ENCODE measurements at places on chromosomes 1 and 21.

DNA sequence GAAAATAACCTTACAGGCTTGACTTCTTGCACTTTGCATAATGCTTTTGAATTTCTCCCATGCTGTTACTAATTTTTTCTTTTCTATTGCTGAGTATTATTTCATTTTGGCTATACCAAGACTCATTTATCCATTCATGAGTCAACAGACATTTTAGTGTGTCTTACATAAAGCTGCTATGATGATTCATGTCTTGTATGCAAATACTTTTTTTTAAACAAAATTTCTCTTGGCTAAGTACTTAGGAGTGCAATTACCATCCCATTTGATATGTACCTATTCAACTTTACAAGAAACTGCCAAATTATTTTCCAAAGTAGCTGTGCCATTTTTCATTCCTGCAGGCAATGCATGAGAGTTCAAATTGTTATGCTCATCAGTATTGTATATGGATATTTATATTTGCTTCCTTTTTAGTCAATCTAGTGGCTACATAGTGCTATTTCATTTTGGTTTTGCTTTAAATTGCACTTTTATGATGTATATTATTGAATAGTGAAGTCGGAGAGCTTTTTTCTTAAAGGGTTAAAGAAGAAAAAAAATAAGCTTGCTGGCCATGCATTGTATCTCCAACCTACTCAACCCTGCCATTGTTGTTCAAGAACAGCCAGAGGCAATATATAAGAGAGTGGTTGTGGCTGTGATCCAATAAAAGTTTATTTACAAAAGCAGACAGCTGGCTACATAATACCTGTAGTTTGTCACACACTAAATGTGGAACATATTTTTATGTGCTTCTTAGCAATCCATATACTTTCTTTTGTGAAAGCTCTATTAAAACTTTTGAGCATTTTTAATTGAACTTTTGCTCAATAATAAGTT, 862.8 kb downstream of the KCNT2 start:
- no peak for DNase-seq

DNA sequence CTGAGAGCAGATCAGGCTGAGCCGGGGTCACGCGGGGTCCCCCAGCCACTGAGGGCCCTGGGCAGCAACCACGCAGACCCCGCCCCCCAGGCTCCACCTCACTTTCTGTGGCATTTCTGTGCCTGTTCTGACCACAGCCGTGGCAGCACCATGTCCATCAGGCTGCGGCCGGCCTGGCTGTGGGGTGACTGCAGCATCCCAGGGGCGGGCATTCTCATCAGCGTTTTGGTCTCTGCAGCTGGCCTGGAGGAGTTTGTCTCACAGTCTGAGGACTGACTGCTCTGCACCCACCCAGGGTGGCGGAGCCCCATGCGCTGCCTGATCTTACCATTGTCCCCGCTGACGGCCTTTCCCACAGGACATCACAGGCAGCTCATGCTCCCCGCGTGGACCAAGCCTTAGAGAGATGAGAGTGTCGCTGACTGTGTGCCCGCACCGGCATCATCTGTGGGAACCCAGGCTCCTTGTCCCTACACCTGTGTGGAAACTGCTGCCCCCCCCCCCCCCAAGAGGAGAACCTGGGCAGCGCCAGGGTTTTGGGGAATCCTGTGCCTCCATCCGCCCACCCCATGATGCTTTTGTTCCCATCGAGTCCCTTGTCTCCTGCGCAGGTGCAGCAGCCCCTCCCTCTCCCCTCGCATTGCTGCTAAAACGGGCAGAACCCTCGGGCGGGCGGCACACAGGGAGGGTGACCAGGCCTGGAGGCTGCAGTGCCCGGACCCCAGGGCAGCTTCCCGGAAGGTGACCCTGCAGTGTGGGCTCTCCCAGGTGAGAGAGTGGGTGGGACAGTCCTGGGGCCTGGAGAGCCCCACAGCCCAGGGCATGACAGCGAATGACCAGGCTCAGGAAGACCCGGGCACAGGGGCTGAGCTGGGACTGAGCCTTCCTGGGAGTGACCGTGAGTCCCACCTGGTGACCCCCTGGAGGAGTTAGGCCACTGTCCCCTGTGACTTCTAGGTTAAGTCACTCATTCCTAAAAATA, 1.8 kb downstream of the KRTAP10-1 start:
- no peak for DNase-seq

DNA sequence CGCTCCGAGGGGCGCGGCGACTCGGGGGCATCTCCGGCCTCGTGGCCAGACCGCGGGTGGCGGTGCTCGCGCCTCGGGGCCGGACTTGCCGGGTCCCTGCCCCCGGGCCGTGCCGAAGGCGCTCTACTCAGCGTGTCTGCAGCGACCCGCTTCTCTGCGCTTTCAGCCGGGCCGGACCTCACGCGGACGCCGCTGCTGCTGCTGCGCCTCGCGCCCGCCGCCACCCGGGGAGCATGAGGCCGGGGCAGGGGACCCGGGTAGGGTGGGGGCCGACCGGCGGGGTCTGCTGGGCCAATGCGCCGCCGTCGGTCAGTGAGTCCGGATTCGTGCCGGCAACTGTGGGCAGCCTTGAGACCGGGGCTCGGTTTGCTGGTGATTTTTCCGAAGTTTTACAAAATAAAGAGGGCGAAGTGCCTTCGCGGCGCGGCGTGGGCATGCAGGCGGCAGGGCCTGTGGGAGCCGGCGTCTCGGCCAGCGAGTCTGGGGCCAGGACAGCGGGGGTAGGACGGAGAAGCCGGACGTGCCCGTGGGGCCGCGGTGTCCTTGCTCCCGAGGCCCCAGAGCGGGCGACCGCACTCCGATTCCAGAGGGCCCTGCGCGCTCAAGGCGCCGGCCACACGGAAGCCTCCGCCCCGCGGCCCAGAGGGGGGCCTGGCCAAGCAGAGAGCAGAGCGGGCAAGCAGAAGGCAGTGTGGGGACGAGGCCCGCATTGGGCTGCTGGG, 749 bp downstream of the FAM163A start:
- no peak for DNase-seq

- no peak for DNase-seq
Measured at GRCh38 chr1:145714524-145715111, 4.7 kb upstream of the CD160 start.

- DNase-seq, result no peak
Measured at GRCh38 chr1:112754116-112754628, 39.0 kb upstream of the PPM1J start.

- DNase-seq, result no peak
Measured at GRCh38 chr1:54814571-54814970, 13.4 kb upstream of the TTC22 start.

DNA sequence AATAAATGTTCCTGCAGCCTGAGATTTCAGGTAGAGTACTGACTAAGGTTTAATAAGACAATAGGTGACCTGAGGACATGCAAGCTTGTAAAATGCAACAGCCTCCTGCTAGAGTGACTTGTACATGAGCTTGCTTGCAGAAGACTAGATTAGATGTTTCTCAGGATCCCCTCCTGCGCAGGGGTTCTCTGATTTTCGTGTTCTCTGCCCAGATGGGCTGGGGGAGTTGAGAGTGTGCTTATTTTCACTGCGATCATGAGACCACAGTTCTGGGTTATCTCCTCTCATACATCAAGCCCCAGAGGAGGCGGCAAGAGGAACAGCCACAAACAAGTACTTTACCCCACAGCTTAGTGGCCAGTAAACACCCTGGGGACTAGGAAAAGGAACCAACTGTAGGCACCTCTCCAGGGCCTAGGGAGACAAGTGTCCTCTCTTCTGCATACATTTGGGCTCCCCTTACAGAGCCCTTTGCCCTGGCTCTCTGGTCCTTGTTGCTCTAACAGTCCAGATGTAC, 8.0 kb downstream of the TMEM81 start:
- DNase-seq, result no peak

- DNase-seq, result no peak
Measured at GRCh38 chr1:4468386-4468785, 186.0 kb upstream of the AJAP1 start.

DNA sequence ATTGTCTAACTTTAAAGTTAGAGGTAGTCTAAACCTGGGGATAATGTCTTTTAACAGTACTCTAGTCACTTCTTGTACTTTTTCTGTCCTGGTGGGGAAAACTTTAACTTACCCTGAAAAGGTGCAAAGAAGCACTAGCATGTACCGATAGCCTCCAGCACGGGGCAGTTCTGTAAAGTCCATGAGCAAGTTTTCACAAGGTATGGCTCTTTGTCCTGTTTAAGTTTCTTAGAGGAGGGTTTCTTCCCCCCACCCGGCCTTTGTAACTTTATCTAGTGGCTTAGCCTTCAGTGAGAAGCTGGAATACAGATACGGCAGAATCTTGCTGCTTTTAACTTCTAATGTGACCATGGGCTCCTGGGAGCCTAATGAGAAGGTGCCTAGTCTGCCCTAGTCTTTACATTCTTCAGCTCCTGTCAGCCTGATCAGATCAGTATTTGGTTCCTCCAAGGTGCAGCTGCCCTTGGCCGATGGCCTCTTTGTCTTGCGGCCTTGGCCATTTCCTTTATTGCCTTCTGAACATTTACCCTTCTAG, 39.8 kb upstream of the CFAP126 start:
- DNase-seq, result no peak

GRCh38 chr1:234697015-234697414, 87.0 kb upstream of the IRF2BP2 start:
- DNase-seq, result no peak

DNA sequence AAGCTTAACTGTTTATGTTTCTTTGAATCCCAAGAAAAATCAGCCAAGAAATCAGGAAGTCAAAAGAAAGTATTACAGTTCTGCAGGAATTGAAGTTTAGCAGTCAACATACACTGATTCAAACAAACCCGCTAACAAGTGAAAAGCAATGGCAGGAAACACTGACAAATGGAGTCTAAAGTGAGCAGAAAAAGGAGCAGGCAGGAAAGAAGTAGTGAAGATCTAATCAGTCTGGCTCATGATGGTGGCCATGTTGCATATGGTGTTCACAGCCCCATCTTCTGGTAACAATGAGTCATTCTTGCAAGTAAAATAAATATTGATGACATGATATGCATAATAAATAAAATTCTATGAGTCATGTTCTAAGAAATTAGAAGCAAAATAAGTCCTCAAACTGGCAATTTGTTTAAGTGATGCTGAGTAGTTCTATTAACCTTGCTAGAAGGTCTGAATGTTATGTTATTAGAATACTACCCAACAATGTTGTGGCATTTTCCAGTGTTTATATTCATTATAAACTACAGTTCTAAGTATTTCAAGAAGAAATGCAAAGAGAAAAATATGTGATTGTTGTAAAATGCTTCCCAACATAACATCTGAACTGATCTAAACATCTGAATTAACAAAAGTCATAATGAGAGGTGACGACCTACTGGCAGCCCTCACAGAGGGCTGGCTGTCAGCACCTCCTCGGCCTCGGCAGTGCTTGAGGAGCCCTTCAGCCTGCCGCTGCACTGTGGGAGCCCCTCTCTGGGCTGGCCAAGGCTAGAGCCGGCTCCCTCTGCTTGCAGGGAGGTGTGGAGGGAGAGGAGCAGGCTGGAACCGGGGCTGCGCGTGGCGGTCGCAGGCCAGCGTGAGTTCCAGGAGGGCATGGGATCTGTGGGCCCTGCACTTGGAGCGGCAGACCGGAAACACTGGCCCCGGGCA, 5.7 kb upstream of the ACBD6 start:
- no peak for DNase-seq

DNA sequence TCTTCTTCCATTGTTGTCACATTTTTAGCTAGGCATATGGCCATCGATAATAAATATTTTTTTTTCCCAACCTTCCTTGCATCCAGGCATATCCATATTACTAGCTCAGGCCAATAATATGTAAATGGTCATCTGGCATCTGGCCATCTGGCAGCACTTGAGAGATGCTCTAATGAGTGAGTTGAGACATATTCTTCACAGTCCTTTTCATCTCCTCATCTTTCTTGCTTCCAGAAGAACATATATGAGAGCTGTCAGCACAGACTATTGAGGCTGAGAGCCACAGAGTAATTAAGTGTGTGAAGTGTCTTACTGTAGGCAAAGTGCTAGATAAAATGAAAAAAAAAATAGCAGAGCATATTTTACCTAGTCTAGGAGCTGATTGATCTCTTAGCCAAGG, 628.4 kb upstream of the TMPRSS15 start:
- DNase-seq, result no peak

DNA sequence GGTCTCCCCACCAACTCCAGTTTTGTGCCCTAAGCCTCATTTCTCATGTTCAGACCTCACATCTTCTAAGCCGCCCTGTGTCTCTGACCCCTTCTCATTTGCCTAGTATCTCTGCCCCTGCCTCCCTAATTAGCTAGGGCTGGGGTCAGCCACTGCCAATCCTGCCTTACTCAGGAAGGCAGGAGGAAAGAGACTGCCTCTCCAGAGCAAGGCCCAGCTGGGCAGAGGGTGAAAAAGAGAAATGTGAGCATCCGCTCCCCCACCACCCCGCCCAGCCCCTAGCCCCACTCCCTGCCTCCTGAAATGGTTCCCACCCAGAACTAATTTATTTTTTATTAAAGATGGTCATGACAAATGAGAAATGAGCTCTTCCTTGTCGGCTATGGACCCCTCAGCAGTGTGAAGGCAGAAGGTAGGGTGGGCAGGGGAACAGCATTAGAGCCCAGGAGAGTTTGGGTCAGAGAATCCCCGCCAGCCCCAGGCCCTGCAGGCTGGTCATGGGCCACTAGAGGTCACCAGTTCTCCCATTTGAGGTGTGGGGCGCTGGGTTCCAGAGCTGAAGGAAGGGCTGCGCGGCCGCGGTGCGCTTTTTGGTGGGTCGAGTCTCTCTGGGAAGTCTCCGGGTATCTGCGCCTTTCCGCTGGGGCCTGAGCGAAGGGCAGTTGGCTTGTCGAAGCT, 11.5 kb downstream of the ADAMTSL4 start:
- DNase-seq, result peak; percentile 74

DNA sequence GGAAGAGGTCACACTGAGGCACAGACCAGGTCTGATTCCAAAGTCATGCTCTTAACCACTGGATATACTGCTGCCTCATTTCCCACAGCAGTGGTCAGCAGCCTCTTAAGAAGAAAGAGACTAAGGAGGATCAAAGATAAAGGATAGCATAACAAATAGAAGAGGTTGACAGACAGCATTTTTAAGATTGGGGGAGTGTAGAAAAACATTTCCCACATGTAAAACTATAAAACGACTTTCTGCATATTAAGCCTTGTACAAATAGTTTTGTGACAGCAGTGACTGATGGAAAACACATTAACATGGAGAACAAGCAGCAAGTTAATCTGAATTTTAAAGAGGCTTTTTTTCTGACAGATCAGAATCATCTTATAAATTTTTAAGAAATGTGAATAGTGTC, 92.0 kb downstream of the SELENOF start:
- no peak for DNase-seq

All from GF-D8 (cell line).